Stimulated activated CD8-positive, alpha-beta memory T cell treated with anti-CD3 and anti-CD28 coated beads, Interleukin-15, amount 100 ng/mL, for 4 hours (primary cell): ENCODE measurements at places on chromosomes 4 and X.

- no peak for DNase-seq
Observed at GRCh38 chrX:27463187-27463586, at the start of gene PPP4R3C. Gene PPP4R3C, minus strand, starts transcription at chrX:27463341. Its CDS starts 45 bp downstream, at chrX:27463296.

GRCh38 chr4:85302193-85302736 is 172.7 kb upstream of the ARHGAP24 start:
- no peak for DNase-seq

GRCh38 chr4:40032785-40033184 is 23.9 kb upstream of the N4BP2 start:
- DNase-seq = no peak

DNA sequence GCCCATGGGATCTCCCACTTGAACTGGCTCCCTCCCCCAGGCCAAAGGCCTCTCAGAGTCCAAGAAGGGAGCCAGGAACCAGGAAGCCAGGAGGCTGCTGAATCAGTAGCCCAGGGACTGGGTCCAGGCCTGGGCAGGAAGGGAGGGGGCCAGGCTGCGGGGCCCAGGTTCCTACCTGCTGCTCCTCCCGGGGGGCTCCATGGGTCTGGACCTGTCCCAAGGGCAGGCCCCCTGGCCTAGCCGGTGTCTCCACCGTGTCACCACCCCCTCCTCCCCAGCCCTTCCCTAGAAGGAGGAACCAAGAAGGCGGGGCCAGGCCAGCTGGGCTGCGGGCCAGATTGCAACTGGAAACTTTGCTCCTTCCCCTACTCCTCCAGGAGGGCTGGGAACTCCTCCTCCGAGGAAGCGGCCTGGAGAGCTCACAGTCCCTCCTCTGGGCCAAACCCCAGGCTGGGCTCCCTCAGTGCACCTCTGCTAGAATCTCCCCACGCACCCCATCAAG is at the start of gene IQSEC2:
Gene IQSEC2, minus strand, starts transcription at position 264 of the 502 bp plus-strand sequence.
- DNase-seq = no peak

DNA sequence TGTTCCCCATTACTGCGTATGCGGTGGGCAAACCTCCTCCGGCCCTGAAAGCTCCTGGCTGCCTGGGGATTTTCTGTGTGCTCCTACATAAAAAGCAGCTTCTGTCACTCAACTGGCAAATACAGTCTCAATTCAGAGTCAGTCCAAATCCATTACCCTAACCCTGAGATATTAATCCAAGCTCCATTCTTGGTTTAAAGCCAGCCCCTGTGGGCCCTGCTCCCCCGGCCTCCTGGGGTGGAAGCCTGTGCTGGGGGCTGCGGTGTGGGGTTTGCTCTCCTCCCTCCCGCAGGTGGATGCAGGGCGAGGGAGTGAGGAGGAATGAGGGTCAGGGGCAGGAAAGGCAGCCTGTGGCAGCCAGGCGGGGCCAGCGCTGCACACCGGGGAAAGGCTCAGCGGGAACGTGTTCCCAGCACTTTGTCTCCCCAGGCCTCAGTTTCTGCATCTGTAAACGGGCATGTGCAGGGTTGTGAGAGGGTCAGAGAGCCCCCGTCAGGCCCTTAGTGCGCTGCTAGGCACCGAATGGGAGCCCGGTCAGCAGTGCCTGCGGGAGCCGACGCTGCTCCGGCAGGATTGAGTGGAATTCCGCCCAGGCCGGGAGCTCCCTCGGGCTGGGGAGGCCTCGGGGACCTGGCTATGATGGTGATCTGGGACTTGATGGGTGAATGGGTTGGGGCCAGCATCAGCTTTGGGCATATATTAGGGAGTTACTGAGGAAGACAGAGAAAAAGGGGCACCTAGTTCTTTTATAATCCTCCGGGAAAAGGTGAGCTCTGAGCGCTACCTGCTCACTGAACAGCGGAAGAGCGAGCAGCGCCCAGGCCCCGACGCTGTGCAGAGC is 6.3 kb upstream of the RGS12 start:
- DNase-seq = no peak

DNA sequence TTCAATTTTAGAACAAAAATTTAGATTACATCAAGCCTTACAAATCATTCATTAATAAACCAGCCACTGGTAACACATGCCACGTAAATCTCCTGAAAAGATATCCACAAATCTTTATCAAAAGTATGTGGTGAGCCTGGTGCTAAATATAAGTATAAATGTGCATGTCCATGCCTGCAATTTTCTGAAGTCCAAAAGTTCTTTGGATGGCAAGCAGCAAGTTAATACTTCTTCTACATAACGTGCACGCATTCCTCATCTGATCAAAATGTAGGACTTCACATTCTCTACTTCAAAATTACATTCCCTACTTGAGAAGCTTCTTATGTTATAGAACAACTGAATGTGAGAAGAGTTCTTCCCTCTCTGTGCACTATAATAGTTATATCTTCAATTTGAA is 49.8 kb downstream of the HHIP start:
- DNase-seq = no peak

DNA sequence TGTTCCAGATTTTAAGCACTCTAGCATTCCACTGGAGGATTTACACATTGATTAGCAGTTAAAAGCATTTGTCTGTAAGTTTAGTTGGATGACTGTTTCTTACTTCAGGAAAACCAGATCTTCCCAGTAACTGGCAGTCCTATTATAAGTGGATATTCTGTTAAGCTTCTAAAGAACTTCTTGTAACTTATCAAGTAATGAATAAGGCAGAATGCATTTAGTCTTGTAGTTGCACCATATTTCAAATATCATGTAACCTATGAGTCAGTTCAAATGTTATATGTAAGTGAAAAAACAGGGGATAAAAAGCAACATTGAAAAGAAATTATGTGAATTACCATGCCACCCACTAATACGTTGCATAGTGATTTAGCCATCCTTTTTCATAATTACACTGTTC is 30.2 kb upstream of the TENM3 start:
- no peak for DNase-seq

GRCh38 chrX:11374570-11374969 is 81.4 kb downstream of the AMELX start:
- no peak for DNase-seq

DNA sequence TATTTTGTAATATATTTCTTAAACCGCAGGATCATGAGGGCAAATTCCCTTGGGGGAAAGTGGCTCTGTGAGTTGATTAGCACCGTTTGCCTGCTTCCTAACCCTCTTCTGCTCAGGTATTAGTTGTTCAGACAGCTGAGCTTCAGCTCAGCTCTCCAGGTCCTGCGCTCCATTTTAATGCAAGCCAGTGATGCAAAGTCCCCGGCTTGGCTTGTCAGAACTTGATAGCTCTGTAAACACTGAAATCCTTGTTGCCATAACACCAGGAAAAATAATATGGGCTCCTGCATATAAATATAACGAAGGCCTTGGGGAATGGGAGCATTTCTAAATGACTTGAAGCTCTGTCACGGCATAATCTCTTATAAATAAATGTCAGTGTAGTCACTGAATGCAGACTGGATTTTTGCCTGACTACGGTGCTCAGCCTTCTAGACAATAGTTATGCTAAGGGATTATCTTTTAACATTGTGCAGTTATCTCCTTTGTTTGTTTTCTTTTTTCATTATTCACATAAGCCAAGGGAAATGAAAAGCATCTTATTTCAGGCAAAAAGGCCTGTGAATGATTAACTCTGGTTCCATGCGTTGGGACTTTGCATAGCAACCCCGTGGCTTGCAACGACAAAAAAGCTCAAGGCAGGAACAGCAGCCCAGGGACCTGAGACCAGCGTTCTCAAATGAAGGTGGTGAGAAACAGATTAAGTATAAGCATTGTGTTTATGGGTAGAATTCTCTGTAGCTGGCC is 253.2 kb downstream of the SPRY1 start:
- DNase-seq = no peak

GRCh38 chrX:68647156-68647957 is at the start of gene STARD8:
Gene STARD8, plus strand, starts transcription at chrX:68647666. Its CDS starts 217 bp downstream, at chrX:68647883.
- no peak for DNase-seq
